Renal cortex interstitium (tissue), 15 donors: ENCODE measurements at places on chromosomes 7 and 10.

- DNase-seq = no peak
These were observed 50.9 kb upstream of the CDCA7L start for GRCh38 chr7:21996641-21997040.

GRCh38 chr7:3312583-3312982 is 11.5 kb downstream of the SDK1 start:
- DNase-seq = no peak

GRCh38 chr10:123039632-123039930 is 30.8 kb downstream of the ACADSB start:
- no peak for DNase-seq

DNA sequence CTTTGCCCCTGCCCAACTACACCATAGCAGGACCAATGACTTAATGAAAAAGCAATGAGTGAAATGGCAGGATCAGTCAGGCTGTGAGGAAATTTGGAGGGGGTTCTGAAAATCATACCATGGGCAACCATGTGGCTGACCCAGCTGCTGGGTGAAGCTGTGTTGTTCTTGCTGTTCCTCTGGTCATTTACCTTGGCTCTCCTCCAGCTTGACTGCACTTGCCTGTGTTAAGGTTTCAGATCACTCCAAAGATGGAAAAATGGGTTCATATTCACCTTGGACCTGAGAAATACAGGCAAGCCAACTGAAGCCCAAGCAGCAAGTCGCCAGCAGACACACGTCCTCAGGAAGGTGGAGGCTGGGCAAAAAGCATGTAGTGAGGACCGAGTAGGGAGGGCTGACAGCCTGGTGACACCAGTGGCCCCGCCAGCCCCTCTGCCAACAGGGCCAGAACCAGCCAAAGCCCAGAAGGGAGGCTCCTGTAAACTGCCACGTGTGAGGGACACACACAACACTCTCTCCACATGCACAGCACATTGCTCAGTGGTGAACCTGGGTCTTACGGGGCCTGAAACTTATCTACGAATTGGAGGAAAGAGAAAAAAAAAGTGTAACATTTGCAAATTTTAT is 40.1 kb downstream of the PARP12 start:
- DNase-seq = no peak

DNA sequence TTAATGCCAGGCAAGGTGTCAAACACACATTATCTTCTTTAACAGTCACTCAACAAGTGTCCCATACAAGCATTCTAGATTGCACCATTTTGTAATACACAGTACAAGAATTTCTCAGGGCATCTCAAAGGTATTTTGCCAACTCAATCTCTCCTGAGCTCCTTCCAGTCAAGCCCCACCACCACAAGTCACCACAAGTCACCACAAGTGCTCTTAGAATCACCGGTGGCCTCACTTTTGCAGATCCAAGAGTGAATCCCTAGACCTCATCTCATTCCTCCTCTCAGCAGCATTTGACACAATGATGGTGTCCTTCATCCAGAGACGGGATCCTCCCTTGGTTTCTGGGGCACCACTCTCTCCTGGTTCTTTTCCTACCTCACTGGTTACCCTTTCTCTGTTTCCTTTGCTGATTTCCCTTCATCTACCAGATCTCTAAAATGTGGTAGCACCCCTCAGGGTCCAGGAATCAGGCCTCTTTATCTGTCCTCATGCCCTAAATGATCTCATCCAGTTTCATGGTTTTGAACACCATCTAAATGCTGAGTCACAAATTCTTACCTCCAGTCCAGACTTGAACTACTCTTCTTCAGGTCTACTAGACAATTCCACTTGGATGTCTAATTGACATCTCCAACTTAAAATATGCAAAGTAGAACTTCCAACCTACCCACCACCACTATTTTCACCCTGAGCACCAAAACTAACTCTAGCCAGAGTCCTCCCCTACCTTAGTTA is 26.9 kb downstream of the VPS41 start:
- no peak for DNase-seq

DNA sequence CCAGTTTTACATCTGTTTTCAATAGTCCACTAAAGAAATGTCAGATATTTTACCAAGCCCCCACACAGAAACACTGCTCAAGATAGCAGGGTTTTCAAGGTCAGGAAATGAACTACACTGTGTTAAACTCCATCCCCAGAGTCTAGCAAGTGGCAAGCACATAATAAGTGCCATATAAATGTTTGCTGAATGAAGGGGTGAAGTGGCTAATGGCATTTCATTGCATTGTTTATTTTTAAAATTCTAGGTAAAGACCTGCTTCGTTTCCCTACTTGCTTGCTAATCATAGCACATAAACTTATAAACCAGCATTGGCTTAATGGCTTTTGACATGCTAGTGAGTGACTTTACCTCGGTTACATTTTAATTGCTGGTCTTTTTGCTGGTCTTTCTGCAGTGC is 322.6 kb downstream of the GRID1 start:
- DNase-seq = no peak

DNA sequence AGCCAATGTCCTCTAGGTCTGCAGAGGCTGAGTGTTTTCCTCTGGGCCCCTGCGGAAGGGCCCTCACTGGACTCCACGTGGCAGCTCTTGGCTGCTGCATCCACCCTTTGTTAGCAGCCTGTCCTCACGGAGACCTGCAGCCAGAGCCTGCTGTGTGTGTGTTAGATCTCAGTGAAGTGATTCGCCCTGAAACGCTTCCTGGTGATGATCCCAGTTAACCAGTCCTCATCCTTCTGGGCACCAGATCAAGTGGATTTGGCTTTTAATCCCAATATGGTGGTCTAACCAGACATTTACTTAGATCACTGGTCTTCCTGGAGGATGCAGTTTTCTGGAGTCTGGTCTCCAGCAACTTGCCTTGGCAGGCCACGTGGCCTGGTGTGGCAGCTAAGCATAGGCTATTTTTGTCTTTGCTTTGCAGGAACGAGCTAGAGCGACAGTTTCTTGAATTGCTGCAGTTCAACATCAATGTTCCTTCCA is 39.5 kb upstream of the GJD4 start:
- no peak for DNase-seq

DNA sequence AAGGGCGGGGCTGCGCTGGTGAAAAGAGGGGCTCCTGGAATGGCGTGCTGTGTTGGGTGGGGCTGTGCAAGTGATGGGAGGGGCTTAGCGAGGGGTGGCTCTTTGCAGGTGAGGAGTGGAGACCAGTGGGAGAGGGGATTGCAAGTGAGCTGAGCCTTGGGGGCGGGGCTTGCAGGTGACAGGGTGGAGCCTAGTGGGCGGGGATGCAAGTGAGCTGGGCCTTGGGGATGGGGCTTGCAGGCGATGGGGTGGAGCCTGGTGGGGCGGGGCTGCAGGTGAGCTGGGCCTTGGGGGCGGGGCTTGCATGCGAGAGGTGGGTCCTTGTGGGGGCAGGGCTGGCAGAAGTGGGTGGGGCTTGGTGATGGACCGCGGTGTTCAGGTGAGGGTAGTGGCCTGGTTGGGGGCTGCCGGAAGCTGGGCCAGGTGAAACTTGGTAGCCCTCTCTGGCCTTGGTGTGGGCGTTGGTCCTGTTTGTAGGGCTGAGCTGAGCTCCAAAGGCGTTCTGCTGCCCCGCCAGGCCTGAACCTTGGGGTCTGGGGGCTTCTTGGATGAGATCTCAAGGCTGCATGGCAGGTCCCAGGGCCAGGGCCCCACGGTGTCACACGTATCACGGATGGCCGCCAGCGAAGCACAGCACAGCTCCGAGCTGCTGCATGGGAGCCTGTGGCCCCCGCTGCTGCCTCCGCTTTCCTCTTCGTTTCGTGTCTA is 743 bp upstream of the PITRM1 start:
- no peak for DNase-seq

DNA sequence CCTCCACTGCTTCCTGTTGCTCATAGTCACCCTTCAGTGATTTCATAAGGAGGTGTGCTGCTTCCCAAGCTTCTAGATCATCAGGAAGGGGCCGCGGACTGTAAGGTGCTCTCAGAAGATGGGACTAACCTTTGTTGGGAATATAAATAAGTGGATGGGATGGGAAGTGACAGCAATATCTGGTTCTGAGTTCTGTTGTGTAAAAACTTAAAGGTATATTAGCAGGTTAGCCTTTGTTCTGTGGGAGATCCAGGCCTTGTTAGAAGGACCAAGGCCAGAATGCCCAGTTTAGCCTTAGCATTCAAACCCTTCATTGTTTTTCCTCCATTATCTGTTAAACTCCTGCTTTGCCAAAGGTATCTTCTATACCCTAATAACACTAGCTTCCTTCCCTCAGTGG is 12.4 kb downstream of the BUB3 start:
- DNase-seq = no peak

DNA sequence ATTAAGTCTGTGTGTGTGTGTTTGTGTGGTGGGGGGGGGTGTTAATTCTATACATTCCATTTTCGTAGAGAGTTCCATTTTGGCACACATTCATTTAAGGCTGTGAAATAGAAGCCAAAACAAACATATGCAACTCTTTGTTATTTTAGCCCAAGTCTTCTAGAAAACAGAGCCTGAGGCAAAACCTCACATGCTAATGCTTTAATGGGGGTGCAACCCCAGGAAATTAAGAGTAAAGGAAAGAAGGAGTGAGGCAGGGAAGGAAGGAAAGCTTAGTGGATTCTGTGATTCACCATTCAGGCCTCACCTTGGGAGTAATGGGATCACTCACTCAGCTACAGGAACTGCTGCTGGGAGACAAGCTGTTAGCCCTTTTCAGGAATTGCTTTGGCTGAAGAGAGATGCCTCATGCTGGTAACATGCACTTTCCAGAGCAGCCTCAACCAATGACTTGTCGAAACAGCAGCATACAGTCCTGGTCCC is 73.0 kb upstream of the CTTNBP2 start:
- DNase-seq = no peak

DNA sequence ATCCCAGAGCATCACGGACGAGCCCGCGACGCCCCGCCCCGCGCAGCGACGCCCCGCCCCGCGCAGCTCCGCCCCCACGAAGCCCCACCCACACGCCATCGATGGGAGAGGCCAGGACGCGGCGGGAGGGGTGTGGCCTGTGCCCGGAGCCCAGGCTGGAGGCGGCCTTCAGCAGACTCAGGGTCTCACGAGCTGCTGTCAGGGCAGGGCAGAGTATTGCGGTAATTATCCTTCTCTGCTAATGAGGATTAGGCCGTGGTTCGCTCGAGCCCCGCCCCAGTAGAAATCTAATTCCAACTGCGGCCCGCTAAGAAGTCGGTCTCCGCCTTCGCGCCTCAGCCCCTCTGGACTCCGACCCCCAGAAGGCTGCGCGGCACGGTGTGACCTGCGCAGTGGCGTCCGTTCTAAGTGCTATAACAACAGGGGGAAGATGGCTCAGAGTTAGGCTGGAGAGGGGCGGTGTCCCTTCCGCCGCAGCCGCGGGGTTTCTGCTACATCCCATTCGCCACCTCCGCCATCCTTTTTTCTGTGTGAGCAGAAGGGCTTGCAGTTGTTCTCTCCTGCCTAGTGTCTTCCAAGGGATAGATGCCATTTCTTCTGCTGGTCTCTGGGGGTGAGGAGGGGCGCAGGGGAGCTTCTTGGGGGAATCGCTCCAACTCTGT is 337 bp upstream of the NT5C3A start:
- peak; percentile 93 for DNase-seq

DNA sequence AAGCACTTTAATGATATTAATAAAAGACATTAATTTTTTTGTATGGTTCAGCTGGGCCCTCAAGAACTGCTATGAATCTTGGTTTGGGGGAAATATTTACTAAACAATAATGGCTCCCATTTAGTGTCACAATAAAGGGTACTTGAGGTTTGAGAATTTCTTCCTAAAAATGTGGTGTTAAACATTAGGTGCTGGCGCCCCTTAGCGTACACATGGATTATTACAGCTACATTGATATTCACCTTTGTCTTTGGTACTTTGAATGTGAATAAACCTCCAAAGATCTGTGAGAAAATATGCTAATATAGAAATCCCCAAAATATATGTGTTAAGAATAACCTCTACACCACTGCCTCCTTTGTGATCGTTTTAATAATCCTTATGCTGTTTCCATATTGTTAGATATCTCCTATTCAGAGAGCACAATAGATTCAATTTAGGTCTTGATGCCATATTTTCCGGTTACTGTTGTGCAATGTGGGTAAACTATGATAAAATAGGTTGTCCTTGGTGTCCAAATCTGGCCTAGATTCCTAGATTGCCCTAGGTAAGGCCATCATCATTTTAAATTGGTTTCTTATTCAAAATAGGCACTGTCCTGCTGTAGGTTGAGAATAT is 161.8 kb upstream of the CACNA2D1 start:
- DNase-seq = peak; percentile 14

- peak; percentile 1 for DNase-seq
These were observed 270.1 kb upstream of the TPK1 start for GRCh38 chr7:145106001-145106400.

DNA sequence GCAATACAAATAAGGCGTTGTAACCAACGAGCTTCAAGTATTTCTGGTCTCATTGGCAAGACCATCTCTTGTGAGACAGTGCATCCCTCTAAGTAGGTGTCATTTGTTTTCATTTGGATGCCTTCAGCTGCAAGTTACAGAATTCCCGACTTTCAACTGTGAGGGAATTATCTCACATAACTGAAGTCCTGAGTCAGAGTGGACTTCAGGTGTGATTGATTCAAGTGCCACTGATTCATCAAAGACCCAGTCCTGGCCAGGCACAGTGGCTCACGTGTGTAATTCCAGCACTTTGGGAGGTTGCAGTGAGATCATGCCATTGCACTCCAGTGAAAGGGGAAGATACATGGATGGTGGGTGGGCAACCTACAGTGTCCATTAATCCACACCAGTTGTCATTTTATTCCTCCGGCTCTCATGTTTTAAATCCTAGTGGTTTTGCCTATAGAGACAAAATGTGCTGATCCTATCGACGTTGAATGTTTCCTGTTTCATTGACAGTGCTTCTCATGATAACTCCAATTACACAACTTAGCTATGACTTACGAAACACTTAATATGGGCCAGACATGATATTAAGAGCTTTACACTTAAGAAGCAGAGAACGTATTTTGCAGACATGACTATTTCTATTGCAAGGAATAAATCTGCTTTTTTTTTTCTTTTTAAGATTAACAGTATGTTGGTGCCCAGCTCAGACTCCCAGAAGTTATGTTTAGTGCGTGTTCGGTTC is 268.0 kb downstream of the FRMD4A start:
- DNase-seq = no peak

- no peak for DNase-seq
These were observed 96.1 kb downstream of the SH3PXD2A start for GRCh38 chr10:103759100-103759781.

DNA sequence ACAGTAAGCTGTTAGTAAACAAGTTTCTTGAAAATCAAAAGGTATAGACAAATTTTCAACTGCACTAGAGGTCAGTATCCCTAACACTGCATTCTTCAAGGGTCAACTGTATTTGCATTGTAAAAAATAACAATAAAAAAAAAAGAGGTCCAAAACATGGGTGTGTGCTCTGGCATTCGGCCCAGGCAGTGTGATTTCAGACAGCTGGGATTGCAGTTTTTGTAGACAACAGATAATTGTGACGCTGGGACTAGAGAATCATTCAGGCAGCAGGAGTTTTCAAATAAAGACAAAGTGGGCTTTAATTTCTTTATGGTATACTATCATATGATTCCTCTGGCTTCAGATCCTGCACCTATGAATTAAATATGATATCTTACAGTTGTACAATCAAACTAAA is 543.2 kb upstream of the SEMA3D start:
- no peak for DNase-seq
